ENCODE measurements at places on chromosomes 7 and 10. TPM values are rescaled to one million over a fixed set of nuclear protein-coding genes. Genes with fewer than 3 reads are reported as not detected.

The CNNM1 gene
- 0.22 TPM for total RNA-seq

The FGL2 gene
- 6.0 TPM for total RNA-seq

The IL2RA gene
- 0.73 TPM for total RNA-seq

The NKX2-3 gene
- total RNA-seq: not detected

The ABCC2 gene
- total RNA-seq: 0.30 TPM

The COL13A1 gene
- total RNA-seq: 9.5 TPM

The NEURL1 gene
- 0.54 TPM for total RNA-seq
